ENCODE measurements at places on chromosomes 1 and 21. TPM values are rescaled to one million over a fixed set of nuclear protein-coding genes. Genes with fewer than 3 reads are reported as not detected.

Gene GJA9
- total RNA-seq: not detected

Gene PPFIA4
- total RNA-seq: 8.0 TPM

Gene RXRG
- total RNA-seq: not detected

- no peak for DNase-seq
- no peaks in the 10 kb centered on the region for H3K36me3 ChIP-seq
- no peak overlapping the region for H3K27ac ChIP-seq
These were observed 339.0 kb downstream of the PTPRU start for GRCh38 chr1:29575277-29575676.

DNA sequence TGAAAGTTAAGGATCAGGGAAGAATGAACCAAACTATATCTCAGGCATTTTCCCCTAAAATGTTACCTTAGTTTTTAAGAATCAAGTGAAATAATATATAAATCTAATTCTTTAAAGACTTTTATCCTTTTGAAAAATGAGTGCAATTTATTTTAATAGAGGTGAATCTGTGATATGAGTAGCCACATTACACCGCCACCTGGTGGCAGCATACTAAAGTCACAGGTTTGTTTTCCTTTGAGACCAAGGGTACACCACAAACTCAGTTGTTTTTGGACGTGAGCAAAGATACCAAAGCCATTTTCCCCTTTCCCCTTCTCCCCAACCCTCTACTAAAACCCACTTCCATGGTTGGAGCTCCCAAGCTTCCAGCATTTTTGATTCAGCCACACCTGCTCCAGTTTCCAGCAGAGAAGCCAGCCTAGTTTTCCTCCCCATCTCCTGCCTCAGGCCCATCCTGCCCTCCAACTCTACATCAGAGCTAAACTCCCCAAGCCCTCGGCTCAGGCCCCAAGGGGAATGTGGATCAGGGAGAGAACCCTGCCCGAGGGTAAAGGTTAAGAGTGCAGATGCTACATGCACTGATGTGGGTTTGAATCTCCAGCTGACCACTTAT is 22.9 kb upstream of the LDLRAP1 start:
- no peak overlapping the region for H3K4me3 ChIP-seq
- no peak overlapping the region for H3K27ac ChIP-seq
- peaks cover 14% of the 10 kb centered on the region for H3K27me3 ChIP-seq

Data from osteoblast (primary cell).